Activated naive CD4-positive, alpha-beta T cell treated with anti-CD3 and anti-CD28 coated beads, Interleukin-2, amount 50 U/mL, for 72 hours (primary cell): ENCODE measurements at places on chromosomes 11 and 22.

DNA sequence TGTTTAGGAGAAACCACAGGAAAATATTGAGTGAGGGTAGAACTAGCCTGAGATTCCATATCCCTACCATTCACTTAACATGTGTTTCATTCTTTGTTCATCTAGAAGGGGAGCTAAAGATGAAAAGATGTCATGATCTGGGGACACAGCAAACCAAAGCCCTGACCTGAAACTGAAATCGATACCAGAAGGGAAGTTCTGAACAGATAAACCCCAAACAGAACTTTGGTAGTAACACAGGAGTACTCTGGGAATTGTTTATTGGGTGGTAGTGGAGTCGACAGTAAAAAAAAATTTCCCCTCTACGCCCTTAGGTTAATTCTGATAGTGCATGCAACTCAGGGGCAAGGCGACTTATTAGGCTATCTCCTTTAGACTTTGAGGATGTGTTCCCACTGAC, 27.2 kb downstream of the OR2AT4 start:
- DNase-seq: no peak

GRCh38 chr11:44226945-44227344, 83.0 kb downstream of the ALX4 start:
- DNase-seq: no peak

DNA sequence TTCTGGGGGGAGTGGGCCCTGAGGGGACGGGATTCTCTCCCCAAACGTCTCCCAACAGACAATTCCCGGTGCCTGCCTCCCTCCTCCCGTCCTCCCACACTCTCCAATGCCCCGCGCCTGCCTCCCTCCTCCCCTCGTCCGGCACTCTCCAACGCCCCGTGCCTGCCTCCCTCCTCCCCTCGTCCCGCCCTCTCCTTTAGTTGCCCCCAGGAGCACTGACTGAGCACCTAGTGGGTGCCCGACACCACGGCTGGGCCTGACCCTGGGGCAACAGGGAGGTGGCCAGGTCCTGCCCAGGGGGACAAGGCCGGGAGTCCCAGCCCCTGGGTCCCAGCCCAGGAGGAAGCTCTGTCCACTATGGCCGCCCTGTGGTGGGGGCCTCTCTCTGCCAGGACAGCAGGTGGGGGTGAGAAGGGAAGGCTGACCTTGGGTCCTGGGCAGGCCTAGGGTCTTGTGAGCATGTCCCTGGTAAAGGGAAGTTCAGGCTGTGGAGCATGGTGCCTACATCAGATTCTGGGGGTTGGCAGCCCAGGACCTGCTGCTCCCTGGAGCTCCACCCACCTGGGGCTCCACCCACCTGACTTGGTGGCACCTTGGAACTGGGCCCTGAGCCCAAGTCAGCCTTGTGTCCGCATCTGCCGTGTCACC, 942.3 kb downstream of the BRD1 start:
- DNase-seq: no peak

GRCh38 chr11:11740073-11740702, 101.6 kb upstream of the USP47 start:
- no peak for DNase-seq

- no peak for DNase-seq
These were observed 2.6 kb upstream of the PANX2 start for GRCh38 chr22:50167689-50168489.

- no peak for DNase-seq
These were observed 165.0 kb downstream of the SOX6 start for GRCh38 chr11:16191212-16191867.

DNA sequence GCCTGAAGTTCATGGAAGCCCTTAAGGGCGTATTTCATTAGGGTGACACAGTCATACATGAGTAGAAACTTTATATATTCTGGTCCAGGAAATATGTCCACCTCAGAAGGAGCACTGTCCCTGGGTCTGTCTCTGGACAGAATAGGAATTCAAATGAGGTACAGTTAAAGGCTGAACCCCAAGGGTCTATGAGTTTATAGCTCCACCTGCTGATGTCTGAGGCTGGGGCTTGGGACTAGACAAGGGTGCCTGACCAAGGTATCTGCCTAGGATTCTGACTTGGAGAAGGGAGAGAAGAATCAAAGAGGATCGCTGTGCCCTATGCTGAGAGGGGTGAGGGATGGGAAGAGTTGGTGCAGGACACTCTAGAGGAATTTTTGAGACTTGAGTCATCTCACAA, 14.9 kb downstream of the HEPHL1 start:
- no peak for DNase-seq

- no peak for DNase-seq
These were observed 200.2 kb downstream of the PGR start for GRCh38 chr11:100929377-100929776.

GRCh38 chr22:37726241-37726887, 29.5 kb downstream of the TRIOBP start:
- DNase-seq: no peak

DNA sequence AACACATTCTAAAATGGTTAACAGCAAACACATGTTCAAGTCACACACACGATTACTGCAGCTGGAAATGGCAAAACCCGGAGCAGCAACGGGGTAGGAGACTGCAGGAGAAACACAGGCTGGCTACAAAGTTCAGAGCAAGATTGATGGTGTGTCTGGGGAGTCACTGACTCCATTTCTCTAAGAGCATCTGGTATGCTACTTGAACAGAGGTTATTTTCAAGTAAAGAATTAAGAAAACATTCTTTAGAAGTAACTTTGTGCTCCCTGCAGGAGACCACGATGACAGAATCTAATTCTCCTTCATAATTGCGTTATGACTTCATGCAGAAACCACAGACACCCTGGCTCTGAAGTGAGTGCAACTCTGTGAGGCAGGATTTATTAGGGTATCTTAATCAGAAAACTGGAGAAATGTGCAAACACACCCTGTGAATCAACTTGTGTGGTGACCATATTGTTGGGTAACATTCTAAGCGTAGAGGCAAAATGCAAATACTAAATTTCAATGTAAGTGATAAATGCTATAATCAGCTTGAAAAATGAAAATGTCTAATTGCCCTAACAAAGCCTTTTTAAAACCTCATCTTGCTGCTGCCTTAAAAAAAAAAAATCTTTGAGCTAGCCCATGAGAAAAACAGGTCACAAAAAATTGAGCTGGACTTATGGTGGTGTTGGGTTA, 303.0 kb downstream of the CADM1 start:
- no peak for DNase-seq

DNA sequence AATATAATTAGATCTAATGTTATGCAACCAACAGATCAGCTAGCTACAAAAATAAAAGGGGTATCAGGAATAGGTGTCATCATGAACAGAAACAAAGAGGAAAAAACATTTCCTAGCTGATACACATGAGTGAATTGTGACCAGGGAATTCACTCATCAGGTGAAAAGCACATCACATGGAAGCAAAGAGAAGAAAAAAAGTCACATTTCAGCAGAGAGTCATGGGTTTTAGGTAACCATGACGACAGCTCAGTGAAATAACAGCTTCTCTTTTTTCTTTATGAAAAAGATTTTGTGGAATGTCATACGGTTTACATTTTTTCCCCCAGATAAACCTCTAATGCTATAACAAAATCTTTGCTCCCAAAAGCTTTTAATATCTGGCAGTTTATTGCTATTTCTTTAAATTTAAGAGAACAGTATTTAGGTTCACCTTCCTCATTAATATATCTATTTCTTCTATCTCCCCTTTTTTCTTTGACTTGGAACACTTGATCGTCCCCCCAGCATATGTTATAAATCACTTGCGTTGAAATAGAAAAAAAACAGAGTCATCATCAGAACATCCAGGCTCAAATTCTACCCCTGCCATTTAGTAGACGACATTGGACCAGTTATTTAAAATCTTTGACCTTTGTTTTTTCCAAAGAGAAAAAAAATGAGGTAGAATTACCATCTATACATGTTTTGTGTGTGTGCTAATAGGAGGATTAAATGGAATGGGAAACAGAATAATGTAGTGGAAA, 5.3 kb downstream of the TYR start:
- no peak for DNase-seq

- no peak for DNase-seq
These were observed 82.9 kb downstream of the PIWIL4 start for GRCh38 chr11:94649964-94650623.

DNA sequence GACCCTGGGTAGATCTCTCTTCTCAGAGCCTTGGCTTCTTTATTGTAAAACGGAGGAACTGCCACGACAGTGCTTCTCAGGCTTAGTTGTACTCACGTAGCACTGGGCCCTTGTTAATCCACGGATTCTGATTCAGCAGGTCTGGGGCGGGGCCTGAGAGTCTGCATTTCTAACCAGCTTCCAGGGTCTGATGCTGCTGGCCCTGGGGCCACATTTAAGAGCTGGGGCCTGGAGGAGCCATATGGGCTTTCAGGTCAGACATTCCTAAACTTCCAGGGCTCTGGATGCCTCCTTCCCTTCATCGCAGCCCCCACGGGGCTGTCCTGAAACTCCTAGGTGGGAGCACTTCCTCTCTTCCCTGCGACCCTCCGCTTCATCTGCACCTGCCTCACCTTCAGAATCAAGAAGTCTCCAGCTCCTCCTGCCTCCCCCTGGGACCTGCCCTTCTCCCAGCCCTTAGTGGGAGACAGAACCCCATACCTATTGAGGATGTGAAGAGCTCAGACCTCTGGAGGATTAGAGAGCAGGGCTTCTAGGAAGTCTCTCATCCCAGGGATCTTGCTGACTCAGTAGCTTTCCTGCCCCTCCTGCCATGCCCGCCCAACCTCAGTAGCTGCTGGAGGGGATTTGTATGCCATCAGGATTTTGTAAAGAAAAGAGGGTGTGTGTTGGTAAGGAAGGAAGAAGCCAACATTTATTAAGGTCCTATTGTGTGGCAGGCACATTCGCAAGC, 92.5 kb downstream of the LRRC32 start:
- DNase-seq: no peak

DNA sequence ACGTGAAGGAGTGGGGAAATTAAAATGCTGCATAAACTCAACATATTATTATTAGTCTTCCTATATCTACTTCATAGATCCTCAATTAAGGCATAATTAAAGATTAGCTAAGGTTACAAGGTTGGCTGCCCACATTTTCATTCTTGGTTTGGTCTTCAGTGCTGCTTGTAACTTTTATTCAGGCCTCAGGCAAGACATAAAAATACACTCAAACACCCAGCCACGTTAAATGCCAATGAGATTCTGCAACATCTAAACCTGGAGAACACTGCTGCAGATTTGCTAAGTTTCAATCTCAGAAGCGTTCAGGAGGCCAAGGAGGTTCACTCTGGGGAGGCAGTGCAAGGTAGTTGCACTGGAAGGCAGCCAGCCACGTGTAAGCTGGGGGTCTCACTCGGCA, 358.7 kb upstream of the NARS2 start:
- DNase-seq: no peak

DNA sequence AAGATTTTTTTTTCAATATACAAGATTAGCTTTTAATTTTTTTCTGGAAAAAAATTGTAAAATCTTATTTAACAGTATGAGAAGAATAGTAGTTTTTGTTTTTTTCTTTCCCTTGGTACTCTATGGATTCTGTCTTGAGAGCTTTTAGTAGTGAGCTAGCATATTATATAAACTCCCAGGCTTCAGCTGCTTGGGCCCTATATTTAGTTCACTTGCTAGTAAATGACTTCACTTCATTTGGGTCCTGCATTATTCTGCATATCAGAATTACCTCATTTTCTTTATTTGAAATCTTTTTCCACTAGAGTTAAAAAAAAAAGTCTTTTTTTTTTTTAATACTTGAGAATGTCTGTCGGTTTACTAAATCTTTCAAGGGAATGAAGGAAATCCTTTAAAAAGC, 33.1 kb downstream of the HIPK3 start:
- DNase-seq: no peak

GRCh38 chr22:49790912-49791311, 36.8 kb downstream of the BRD1 start:
- DNase-seq: no peak

DNA sequence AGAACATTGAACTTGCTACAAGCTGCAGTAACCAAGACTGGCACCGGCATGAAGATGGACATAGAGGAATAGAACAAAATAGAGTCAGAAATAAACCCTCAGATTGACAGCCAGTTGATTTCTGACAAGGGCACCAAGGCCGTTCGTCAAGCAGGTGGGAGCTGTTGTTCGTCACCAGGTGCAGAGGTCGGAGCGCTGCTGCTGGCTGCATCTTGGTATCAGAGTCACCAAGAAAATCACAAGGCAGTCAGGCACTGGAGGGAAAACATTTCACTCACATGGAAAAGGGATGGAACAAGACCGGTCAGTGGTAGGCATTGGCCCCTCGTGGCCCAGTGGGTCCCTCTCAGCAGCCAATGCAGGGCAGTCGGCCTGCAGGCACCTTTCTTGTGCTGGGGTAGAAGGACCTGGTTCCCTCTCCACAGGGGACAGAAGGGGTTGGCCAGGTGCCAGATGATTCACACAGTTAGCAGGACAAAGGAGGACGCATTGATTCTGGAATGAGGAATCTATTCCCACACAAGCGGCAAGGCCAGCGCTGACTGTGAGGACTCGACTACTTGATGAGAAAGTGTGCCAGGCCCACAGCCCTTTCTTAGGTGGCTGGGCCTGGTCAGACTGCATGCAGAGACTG, 115.8 kb upstream of the FGF3 start:
- DNase-seq: no peak

- no peak for DNase-seq
These were observed 18.0 kb downstream of the PHLDA2 start for GRCh38 chr11:2911088-2911784.

DNA sequence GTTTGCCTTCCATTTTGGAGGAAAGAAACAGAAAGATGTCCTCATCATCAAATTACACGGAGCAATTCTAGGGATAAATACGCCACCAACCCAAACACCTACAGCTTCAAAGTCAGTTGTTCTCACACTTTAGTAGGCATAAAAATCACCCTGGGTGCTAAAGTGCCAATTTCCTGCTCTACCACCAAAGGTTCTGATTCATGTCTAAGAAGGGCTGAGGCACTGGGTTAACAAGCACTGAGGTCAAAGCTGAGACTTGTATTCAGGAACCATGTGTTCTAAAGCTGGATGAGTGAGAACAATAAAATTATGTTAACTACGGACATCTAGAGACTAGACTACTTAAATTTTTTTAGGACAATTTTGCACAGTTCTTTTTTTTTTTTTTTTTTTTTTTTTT, 127.6 kb downstream of the MPPED2 start:
- no peak for DNase-seq

DNA sequence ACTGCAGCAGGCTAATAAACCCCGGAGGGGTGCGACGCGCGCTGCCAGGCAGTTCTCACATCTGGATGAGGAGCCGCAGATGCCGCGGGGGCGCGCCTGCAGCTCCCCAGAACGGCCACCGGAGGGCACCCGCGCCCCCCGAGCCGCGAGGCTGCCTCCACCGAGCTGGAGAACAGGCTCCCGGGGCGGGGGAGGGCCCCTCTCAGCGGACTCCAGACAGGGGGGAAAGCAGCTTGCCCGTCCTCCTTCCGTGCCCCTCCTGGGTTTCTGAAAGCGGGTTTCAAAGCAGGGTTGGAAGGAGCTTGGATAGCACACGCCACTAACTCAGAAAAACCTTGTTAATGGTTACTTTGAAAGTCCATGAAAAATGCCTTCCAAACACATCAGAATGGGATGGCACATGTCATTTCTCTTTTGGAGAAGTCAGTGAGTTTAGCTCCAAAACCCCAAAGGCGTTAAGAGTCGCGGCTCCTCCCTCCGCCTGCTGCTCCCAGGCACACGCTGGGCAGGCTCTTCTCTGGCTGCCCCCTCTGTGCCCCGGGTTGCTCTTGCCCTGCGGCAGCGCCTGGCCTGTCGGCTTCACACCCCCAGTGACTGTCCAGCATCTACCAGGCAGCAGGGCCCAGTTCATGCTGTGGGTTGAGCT, 317.8 kb downstream of the NTM start:
- DNase-seq: no peak

GRCh38 chr22:36758792-36759271, 17.1 kb downstream of the IFT27 start:
- DNase-seq: no peak

GRCh38 chr11:104798789-104799188, 99.5 kb downstream of the CASP12 start:
- no peak for DNase-seq

- no peak for DNase-seq
These were observed 265.4 kb upstream of the B3GAT1 start for GRCh38 chr11:134677397-134677822.
